NCI-H1436 treated with DMSO at 0.1 percent for 48 hours (cell line): ENCODE measurements at places on chromosomes 11 and 22.

DNA sequence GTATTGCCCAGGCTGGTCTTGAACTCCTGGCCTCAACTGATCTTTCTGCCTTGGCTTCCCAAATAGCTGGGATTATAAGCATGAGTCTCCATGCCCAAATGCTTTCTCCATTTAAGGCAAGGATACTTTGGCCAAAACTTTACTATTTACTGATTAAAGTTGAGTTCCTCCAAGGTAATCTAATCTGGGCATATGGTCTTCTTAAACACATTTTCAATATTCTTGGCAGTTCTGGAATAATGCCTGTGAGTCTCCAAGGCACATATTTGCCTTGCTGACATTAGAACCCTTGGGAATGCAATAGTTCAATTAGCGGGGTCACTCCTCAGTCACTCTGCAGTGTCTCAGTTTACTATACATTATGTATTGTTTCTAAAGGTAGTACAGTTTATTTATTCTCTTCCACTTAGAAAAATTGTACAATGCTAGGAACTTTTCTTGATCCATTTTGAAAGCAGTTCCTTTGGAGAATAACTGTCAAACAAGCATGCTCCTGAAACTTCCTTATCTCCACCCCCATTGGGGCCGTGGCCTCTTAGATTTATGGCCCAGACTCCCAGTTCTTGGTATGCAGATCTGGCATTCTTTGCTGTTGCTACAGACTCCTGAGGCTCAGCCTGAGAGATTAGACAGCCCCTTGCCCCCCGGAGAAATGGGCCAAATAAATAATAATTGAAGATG is 13.1 kb upstream of the RAB38 start:
- DNase-seq: no peak

DNA sequence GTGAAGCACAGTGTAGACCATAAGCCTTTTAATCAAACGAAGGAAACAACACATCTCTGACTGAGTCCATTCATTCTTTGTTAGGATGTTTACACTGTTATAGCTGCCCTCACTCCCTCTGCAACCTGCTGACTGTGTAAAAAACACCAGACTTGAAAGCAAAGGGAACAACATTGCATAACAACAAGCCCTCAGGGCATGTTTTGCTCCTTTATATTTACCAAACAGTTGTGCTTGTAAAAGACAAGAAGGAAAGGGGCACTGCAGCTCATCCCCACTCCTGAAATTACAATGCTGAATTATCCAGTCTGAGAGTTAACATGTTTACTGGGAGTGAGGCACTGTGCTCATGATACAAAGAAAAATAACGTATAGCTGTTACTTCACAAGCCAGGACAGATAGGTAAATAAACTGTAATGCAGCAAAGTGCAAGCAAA is 46.4 kb downstream of the RAB30 start:
- DNase-seq: no peak

DNA sequence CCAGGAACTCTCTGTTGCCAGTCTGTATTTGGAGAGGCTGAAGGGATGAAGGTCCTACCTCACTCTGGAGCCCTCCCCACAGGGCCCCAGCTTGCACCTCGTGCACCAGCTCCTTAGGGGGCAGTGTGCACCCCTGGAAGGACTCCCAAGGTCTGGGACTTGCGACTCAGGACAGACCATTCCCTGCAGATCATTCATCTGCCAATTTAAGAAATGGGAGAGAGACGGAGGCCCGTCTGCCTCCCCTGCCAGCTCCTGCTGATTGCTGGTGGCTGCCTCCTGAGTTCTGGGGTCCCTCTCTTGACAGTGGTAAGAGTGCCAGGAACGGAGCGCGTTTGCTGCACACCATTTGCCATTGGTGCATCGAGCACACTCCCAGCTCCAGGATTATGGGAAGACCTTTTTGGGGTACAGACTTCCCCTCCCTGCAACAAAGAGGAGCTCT is 27.4 kb upstream of the MALAT1 start:
- no peak for DNase-seq

DNA sequence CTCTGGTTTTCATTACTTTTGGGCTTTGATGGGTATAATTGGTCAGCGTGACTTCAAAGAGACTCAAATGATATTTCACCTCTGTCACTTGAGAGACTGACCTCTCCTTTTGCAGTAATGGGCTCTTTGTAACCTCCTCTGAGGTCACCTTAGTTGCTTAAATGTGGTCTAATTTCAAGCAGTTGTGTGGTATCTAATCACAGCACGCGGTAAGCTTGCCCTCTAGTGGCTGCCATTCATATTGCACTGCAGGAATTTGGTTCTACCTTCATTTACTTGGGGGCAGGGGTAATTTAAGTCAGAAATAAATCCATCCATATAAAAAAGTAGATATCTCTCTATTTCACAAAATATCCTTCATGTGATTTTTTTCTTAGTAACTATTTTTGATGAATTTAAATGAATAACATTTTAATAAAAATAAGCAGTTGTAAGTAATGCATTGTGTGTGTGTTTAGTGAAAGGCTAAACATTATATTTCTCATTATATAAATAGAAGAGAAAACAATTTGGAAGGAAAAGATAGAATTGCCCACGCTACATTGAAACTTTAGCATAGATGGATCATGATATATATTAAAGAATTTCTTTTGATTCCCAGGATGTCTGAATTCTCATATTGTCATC is 55.0 kb upstream of the ANO3 start:
- DNase-seq: no peak

- DNase-seq: peak; percentile 14
Measured at GRCh38 chr11:1050581-1051355, 14.2 kb upstream of the MUC6 start.

DNA sequence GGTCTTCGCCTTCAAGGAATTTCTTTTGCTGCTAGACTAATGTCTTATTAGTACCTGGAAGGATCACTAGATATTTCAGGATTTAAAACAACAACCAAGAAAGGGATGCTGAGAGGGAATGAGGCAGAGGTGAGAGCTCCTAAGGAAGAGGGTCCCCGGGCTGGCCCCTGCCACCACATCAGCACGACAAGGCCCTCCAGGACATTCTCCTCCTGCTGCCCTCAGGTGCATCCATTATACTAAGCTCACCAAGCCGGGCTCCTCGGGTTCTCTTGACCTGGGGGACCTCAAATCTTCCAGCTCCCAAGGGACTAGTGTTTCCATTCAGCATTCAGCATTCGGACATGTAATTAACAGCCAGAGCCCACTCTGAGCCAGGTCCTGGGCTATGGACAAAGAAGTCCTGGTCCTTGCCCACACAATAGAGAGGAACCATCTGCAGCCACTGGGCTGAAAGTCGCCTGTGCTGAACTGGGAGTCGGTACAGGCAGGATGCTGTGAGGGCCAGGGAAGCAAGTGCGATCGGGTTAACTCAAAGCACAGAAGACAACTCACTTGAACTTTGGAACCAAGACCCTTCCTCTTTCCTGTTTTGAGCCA is 29.4 kb upstream of the OAF start:
- no peak for DNase-seq

GRCh38 chr11:62830904-62831519 is 839 bp downstream of the STX5 start:
- DNase-seq: no peak

DNA sequence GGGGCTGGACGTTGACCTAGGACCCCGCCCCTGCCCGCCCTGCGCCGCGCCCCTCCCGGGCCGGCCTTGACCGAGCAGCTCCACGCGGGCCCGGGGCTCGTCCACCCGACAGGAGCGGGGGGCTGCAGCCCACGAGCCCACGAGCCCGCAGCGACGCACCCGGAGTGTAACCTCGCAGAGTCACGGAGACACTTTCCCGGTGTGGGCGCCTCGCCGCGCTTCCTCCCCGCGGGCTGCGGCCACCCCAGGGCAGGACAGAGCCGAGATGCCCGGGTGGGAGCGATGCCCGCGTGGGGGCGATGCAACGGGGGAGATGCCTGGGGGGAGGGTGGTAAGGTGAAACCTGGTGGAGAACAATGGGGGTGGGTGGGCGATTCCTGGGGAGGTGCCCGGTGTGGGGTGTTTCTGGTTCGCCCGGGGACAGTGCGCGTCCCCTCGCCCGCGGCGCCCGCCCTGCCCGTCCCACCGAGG is 4.9 kb upstream of the ZBED4 start:
- DNase-seq: no peak

- DNase-seq: no peak
Measured at GRCh38 chr11:41404109-41404508, 55.3 kb downstream of the LRRC4C start.

GRCh38 chr11:57072640-57073039 is 83.9 kb downstream of the OR5AK2 start:
- DNase-seq: no peak
